ENCODE measurements at places on chromosomes 11 and 22.

- no peak for DNase-seq
Measured at GRCh38 chr11:100545556-100545955, 141.5 kb upstream of the ARHGAP42 start.

GRCh38 chr22:18909556-18909955 lies 3.4 kb downstream of the DGCR6 start:
- no peak for DNase-seq

- DNase-seq, result no peak
Measured at GRCh38 chr11:67277231-67277961, 11.1 kb downstream of the GRK2 start.

- no peak for DNase-seq
Measured at GRCh38 chr11:23995891-23996290, 501.0 kb upstream of the LUZP2 start.

GRCh38 chr11:125253795-125254525 lies 89.4 kb downstream of the PKNOX2 start:
- no peak for DNase-seq

DNA sequence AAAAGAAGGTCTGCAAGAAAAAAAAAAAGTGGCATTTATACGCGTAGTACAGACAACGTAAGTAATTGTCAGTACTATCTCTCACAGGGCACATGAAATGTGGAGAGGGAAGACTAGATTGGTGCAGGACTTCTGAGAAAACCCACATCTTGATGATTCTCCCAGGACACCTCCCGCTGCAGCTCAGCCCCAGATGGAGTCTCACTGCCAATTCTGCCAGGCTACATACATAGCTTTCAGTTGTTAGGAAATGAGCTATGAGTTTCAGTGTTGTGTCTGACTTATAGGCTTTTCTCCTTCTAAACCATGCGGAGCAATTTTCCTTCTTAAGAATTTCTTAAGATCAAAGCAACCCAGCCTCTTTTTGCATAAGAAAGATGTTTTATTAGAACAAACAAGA lies 9.6 kb downstream of the OR5A2 start:
- no peak for DNase-seq

DNA sequence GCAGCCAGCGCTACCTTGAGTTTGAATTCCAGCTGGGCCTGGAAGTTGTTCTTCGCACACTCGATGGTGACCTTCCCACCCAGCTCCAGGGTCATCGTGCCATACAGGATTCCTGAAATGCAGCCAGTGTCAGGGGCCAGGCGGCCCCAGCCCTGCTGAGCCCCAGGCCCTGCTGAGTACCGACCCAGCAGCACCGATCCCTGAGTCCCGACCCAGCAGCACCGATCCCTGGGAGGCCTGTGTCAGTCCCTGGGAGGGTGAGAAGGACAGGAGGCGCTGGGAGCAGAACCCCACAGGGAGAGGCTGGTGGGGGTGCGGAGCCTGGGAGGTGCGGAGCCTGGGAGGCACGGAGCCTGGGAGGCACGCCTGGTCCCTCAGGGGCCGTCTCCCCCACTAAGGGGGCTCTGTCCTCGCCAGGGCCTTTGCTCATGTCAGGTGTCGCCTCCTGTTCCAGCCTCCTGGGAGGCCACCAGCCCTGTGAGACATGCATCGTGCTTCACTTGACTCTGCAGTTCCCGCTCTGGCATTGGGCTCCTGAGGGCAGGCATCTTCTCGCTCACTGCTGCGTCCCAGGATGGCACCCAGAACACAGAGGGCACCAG lies 37.1 kb upstream of the CARS1 start:
- DNase-seq, result no peak

DNA sequence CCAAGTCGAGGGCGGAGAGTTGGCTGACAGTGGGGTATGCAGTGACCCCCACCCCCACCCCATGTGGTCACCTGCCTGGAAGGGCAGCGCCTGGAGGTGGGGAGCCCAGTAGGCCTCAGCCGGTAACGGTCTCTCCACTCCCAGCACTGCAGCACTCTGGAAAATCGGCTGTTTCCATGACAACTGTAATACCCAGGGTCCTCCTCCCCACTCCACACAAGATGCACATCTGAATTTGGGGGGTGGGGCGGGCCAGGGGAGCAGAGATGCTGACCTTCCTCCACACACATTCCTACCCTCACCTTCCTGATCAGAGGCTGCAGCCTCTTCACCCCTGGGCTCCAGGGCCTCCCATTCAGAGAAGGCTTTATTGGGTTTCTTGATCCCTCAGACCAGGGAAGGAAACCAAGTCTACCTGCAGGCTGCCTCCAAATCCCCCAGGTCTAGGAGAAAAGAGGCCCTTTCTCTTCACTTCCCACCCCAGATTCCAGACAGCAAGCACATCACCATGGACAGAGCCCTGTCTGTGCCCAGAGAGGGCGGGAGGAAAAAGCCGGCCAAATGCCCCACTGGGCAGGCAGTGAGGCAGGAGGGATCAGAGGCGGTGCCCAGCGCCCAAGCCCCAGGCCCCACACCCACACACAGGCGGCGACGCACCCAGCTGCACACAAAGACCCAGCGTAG lies 46.5 kb downstream of the SLC22A12 start:
- DNase-seq, result no peak

- no peak for DNase-seq
Measured at GRCh38 chr22:32058656-32059260, 15.7 kb downstream of the SLC5A1 start.

- DNase-seq, result no peak
Measured at GRCh38 chr22:28939394-28939793, 56.0 kb downstream of the ZNRF3 start.

DNA sequence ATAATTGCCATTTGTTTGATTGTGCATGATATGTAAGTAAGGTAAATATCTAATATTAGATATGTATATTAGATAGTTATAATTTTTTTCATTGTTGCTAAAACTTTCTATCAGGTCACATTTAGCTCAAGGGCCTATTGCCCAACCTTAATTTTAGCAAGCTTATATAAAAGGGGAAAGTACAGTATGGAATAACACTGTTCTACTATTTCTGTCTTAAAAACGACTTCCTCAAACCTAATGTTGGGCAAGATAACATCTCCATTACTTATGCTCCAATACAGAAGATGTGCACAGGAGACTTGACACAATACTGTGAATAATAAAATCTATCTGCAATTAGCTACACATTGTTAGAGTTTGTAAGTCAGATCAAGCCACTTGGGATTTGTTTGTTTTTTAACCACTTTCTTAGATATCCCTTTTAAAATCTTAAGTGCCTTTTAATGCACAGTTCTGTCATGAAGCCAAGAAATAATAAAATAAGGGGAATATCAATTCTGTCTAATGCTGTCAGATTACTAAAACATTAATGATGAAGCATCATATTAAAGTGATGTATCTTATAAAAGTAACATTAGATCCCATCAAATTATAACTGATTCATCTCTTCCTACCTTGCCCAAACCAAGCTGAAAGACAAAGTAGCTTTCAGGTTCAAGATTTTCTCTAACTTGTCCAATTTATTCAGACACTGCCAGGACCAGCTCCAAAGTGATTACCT lies 98.1 kb downstream of the SIK3 start:
- DNase-seq, result no peak

GRCh38 chr22:43147821-43148220 lies 3.5 kb upstream of the TSPO start:
- DNase-seq, result no peak

DNA sequence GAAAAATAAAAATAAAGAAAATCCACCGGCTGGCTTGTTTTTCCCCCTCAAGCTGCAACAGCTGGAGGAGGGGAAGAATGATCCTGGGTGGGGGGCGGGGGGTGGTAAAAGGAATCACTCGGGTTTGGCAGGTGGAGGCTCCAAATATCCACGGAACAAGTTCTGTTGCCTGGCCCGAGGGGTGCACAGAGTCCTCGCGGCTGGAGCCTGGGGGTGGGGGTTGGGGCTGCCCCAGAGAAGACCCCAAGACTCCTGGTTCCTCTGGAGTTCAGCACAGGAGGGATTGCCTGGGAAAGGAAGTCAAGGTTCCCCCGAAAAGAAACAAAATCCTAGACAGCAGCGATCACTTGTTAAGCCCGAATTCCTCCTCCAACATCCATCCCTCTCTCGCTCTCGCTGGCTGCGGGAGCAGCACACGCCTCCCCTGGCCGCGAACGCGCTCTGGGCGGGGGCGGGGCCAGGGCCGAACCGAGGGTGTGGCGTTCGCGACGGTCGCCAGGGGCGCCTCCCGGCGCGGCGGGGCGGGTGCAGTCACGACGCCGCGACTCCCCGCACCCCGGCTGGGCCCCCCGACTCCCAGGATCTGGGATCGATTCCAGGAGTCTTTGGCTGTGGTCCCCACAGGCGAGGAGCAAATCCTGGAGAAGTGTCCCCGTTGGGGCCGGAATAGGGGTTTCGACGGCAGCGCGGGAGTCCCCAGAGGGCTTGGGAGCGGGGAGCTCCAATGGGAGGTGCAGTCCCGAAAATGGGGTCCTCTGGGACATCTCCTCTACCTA lies at the start of gene KCNA4:
KCNA4 (minus strand) TSS at position 443 of the 776 bp plus-strand sequence. CDS start 4,352 bp downstream, outside the sequence.
- no peak for DNase-seq

GRCh38 chr11:73414977-73415651 lies 38.9 kb downstream of the RELT start:
- no peak for DNase-seq

DNA sequence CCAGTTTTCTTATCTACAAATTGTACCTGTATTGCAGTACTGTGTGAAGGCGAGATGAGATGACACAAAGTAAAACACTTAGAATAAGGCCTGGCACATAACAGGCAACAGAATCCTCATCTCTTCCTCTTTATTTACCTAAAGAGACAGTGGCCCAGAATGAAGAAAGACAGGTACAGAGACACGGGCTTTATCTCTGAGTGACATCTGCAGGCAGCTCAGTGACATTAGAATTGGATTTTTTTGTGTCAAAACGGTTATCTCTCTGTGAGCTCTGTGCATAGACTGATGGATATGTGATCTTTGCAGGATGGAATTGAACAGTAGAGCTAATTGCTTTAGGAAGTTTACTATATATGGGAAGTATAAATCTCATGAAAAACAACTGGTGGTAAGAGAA lies 36.2 kb upstream of the TRPC6 start:
- DNase-seq, result no peak

GRCh38 chr11:131864228-131864627 lies 493.8 kb downstream of the NTM start:
- no peak for DNase-seq

Data from NCI-H345 (cell line).